ENCODE measurements at places on chromosomes 7 and 10. TPM values are rescaled to one million over a fixed set of nuclear protein-coding genes. Genes with fewer than 3 reads are reported as not detected.

- DNase-seq = no peak
Observed at GRCh38 chr10:6786579-6787031, 206.5 kb upstream of the PRKCQ start.

DNA sequence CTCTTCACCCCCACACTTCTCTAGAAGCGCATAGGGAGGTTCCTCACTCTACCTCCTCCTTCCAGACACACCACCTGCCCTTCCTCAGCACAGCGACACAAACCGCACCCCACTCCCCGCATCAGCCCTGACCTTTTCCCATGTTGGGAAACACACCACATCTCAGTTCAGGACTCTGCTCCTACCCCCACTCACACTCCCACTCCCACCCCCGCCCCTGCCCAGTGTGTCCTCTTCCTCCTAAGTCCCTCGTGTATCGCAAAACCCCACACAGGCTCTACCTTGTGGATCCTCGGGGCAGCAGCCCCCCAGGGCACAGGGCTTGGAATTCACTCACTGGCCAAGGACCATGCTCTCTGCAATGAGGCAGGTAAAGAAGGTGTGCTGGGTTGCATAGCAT is 4.2 kb upstream of the AOC1 start:
- no peak for DNase-seq

GRCh38 chr10:94626476-94626875 is 57.1 kb upstream of the CYP2C18 start:
- no peak for DNase-seq

Gene CCZ1B
- 22.1 TPM for polyA plus RNA-seq

- peak; percentile 84 for DNase-seq
Observed at GRCh38 chr7:100887516-100888290, 1.8 kb downstream of the UFSP1 start.

- no peak for DNase-seq
Observed at GRCh38 chr10:127565583-127565982, 16.5 kb downstream of the NPS start.

GRCh38 chr10:111705021-111705420 is 478.5 kb downstream of the GPAM start:
- no peak for DNase-seq

DNA sequence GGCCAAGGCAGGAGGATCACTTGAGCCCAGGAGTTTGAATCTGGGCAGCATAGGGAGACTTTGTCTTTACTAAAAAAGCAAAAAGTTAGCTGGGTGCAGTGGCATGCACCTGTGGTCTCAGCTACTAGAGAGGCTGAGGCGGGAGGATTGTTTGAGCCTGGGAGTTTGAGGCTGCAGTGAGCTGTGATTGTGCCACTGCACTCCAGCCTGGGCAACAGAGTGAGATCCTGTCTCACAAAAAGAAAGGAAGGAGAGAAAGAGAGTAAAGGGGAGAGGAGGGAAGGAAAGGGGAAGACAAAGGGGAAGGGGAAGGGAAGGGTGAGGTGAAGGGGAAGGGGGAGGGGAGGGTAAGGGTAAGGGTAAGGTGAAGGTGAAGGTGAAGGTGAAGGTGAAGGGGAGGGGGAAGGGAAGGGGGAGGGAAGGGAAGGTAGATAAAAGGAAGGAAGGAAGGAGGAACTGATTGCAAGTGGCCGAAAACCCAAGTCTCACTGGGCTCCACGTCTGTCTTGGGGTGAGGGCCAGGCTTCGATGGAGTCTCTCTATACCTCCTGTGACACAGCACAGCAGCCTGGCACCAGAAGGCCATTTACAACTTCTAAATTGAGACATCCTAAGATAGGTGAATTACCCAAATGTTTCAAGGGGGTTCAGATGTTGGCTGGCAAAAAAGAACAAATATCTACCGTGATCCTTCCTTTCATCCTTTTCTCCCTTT is 4.0 kb upstream of the KLRG2 start:
- no peak for DNase-seq

Gene TAS2R41
- polyA plus RNA-seq = not detected

DNA sequence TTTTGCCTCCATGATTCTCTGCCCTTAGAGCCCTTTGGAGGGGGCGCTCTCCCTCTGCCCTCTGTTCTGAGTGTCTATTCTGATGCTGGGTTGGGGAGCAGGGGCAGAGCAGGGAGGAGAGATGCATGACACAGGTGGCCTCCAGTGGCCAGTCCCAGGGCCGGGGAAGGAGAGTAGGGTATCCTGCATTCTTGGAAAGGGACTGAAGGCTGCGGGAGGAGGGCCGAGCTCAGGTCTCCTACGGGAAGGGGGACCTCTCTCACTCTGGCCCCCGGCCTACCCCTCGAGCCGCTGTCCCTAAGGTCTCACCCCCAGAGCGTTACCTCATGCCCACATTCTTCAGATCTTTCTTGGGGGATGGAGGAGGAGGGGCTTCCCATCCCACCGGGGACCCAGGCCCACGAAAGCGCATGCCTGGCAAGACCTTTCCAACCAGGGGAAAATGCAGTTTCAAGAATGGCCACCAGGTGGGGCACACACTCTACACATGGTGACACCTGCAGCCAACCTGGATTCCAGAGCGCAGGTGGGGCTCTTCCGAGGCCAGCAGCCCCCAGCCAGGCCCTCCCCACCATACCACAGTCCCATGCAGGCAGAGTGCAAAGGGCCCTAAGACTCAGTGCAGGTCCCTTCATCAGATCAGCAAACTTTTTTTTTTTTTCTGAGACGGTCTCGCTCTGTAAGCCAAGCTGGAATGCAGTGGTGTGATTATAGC is 86.4 kb downstream of the MYL10 start:
- peak; percentile 61 for DNase-seq

- no peak for DNase-seq
Observed at GRCh38 chr7:152910545-152911225, 151.1 kb downstream of the ACTR3B start.

- no peak for DNase-seq
Observed at GRCh38 chr10:77036276-77036675, 601.3 kb downstream of the KCNMA1 start.

All from CD4-positive, alpha-beta memory T cell (primary cell).